ENCODE measurements at places on chromosomes 5 and 9. TPM values are rescaled to one million over a fixed set of nuclear protein-coding genes. Genes with fewer than 3 reads are reported as not detected.

DNA sequence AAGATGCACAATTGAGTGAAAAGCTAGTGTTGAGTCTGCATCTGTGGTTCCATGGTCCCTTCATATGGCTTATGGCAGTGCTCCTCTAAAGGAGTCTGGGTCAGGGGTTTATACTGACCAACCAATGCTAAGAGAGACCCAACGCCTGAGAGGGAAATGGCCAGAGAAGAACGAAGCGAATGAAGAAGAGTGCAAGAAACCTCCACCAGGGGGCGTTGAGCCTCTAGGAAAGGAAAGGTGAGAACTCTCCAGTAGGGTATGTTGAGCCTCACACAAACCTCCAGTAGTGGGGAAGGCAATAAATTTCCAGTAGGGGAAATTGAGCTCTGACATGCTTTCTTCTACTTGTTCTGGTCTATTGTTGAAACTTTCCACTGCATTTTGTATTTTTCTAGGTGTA is 470.6 kb downstream of the PRDM9 start:
- H3K27me3 ChIP-seq, result no peaks in the 10 kb centered on the region
- H3K4me3 ChIP-seq, result no peak overlapping the region
- no peak overlapping the region for H3K27ac ChIP-seq
- H3K36me3 ChIP-seq, result no peaks in the 10 kb centered on the region
- H3K4me1 ChIP-seq, result no peaks in the 10 kb centered on the region

GRCh38 chr9:111065414-111065813 is 27.1 kb upstream of the LPAR1 start:
- DNase-seq, result no peak
- no peaks in the 10 kb centered on the region for H3K36me3 ChIP-seq
- no peaks in the 10 kb centered on the region for H3K27me3 ChIP-seq

- H3K4me1 ChIP-seq, result peaks cover 6% of the 10 kb centered on the region
- no peak for DNase-seq
- no peaks in the 10 kb centered on the region for H3K36me3 ChIP-seq
- no peaks in the 10 kb centered on the region for H3K27me3 ChIP-seq
Measured at GRCh38 chr5:40853632-40854192, 12.5 kb downstream of the CARD6 start.

The ITK gene
- polyA plus RNA-seq, result 3.9 TPM

DNA sequence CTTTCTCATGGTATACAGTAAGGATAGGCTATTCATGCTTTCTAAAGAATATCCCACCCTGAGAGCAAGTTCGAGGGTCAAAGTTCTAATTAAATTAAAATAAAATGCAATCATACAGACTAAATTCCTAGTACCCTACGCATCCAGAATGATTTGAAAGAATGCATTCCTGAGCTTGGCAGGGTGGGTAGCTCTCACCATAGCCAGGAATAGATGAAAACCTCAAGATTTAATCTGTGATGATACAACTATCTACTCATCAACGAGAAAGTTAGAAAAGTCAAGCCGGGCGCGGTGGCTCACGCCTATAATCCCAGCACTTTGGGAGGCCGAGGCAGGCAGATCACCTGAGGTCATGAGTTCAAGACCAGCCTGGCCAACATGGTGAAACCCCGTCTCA is 32.3 kb downstream of the SERINC5 start:
- no peaks in the 10 kb centered on the region for H3K4me1 ChIP-seq
- DNase-seq, result no peak
- H3K4me3 ChIP-seq, result no peak overlapping the region
- H3K27me3 ChIP-seq, result no peaks in the 10 kb centered on the region
